ENCODE measurements at places on chromosomes 11 and 22. TPM values are rescaled to one million over a fixed set of nuclear protein-coding genes. Genes with fewer than 3 reads are reported as not detected.

The LMO1 gene
- not detected for total RNA-seq

The CD3G gene
- 0.12 TPM for total RNA-seq

The HTR3B gene
- total RNA-seq, result not detected

The OR6A2 gene
- 0.37 TPM for total RNA-seq

The FAM111B gene
- total RNA-seq, result 22.4 TPM

The OR51F2 gene
- not detected for total RNA-seq

The AIP gene
- total RNA-seq, result 63.2 TPM

The BRMS1 gene
- total RNA-seq, result 73.5 TPM

The CD6 gene
- not detected for total RNA-seq

The CARNS1 gene
- total RNA-seq, result under 0.01 TPM

The DCHS1 gene
- total RNA-seq, result 35.2 TPM

The AAMDC gene
- total RNA-seq, result 27.9 TPM

The SHANK2 gene
- 2.8 TPM for total RNA-seq

The HORMAD2 gene
- total RNA-seq, result not detected

The OR56A1 gene
- not detected for total RNA-seq

The IFITM10 gene
- 0.89 TPM for total RNA-seq
